ENCODE measurements at places on chromosomes 3 and 15.
A peak's percentile ranks its signal among the peaks of the same experiment; 100 is the strongest.

DNA sequence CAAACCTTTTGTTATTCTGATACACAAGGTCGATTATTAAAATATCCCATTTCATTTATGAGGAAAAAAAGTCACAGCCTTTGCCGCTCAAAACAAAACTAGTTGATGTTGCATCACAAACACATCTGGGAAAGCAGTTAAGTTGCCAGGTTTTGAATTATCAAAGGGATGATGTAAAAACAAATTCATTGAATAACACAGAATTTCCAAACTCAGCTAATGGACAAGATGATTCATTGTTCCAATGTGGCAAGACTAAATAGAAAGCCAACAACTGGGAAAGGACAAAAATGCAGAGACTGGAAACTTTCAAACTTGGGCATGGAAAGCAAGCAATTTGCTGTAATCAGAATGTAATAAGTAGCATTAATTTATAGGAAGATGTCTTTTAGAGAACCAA is 610.0 kb upstream of the ZNF385D start:
- DNase-seq = no peak

DNA sequence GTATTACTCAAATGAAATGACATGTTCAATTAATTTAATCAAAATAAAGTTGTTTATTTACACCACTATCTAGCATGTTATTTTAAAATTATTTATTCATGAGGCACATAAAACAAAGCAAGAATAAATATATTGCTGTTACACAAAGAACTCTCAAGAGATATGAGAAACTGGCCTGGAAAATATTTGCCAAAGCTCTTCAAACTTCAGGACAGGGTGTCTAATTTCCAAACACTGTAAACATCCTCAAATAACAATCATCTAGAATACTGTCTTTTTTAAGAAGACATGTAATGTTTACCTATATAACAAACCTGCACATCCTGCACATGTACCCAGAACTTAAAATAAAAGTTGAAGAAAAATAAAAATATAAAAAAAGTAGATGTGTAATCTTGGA is 876.6 kb downstream of the TUSC7 start:
- DNase-seq = no peak

DNA sequence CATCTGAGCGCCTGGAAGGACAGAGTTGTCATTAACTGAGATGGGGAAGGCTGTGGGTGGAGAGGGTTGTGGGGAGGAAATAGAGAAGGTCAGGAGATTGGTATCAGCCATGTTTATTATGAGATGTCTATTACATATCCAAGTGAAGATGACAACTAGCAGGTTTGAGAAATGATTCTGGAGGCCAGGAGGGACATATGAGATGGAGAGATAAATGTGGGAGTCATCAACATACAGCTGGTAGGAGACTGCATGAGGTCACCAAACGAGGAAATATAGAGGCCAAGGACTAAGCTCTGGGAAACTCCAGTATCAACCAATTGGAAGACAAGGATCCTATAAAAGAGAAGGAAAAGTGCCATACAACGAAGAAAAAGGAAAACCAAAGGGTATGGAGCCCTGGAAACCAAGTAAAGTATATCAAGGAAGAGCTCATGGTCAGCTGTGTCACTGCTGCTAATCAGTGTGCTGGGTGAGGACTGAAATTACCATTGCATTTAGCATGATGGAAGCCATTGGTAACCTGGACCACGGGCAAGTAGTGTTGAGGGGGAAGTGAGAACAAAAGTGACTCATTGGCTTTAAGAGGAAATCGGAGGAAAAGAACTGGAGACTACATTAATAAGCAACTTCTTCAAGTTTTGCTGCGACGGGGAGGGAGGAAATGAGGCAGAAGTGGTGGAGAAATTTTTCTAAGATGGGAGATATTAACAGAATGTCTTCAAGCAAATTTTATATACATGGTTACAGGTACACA is 14.0 kb upstream of the UACA start:
- DNase-seq = no peak

GRCh38 chr3:56260262-56260661 is 208.0 kb downstream of the ERC2 start:
- DNase-seq = no peak

- DNase-seq = no peak
Observed at GRCh38 chr15:35166730-35167359, 81.8 kb upstream of the NANOGP8 start.

DNA sequence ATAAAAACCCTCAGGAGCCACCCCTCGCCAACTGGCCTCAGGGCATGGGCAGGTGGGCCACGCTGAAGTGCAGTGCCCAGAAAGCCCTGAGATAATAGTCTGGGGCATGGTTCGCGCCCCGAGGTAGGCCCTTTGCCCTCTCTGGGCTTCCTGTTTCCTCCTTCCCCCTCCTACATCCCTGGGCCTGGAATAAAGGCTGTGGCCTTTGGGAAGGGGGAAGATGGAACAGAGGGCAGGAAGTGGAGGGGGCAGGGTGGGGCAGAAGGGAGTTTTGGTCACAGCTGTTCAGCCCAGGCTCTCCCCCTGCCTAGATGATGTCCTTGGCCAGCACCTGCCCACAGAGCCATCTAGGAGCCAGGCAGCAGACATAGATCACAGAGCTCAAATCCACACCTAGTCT is 11.3 kb downstream of the CSRNP1 start:
- DNase-seq = no peak

DNA sequence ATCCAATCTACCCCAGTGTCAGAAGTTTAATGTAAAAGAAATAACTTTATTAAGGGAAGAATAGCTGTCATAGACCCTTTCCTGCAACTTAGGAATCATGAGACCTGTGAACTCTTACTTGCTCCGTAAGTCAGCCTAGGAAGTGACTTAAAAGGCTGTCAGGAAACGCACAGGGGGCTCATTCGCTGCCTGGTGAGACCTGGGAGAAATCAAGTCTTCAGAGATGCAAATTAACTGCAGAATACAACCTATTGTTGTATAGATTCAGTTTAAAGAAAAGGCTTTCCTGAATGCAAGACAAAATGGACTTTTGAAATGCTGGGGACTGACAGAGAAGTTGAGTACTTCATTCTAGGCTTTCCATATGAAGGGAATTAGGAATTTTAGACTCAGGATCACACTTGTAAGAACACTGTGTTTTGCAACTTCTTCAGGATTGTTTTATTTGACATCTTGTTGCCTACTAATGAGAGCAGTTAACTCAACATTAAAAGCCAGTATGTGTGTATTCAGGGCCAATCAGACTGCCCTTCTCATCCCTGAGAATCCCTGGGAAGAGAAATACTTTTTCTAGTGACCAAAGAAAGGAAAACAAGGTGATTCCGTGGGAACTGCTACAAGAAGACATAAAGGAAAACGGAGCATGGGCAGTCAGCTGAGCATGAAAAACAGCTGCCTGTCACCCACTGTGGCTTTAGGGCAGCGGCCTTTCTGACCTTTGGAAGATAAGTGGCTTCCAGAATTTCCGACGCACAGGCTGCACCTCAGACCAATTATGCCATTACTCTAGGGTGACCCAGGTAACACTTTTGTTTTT is 18.5 kb upstream of the DPPA4 start:
- no peak for DNase-seq

DNA sequence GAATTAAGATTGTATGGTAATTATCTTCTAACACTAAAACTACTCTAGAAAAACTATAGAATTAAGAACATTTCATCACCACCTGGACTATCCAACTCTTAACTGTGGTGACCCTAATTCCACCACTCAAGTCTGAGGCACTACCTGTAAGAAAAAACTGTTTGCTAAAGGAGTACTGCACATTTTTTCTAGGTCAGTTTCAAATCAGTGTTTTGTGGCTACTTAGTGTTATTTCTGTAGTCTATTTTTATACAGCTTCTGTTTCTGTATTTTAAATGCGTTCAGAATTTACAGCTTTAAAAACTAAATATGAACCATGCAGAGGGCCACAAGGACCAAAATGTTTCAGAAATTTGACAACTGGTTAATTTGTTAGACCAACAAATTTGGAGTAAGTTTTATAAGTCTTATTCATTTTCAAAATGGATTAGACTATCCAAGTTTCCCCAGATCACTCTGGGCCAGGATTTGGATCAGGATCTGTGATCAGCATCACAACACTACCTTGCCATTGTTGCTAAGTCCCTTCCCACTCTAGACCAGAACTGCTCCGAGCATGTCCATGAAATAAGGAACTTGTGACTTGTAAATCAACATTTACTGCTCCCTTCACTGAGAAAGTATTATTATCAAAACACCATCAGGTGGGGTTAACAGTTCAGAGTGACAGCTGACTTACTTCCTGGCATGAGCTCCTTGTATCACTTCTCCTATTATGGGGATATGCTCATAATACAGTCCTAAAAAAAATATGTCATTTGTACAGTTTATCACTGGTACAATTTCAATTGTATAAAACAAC is 8.6 kb downstream of the GLT8D1 start:
- DNase-seq = no peak

DNA sequence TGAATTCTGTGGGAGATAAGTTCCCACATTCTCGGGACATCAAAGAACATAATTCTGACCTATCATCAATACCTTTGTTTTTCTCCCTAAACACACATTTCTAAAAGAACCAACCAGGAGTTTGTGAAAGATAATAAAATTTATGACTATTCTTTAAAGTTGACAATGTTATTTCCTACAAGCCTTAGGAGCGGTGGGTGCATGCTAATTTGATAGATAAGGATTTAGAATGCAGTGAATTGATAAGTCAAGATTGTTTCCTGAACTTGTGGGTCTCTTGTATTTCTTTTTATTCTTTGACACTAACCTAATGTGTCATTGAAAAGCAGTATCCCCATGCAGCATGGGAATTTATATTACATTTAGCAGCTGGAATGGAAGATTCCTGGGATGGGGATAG is 10.3 kb upstream of the UBE2E2 start:
- DNase-seq = no peak

DNA sequence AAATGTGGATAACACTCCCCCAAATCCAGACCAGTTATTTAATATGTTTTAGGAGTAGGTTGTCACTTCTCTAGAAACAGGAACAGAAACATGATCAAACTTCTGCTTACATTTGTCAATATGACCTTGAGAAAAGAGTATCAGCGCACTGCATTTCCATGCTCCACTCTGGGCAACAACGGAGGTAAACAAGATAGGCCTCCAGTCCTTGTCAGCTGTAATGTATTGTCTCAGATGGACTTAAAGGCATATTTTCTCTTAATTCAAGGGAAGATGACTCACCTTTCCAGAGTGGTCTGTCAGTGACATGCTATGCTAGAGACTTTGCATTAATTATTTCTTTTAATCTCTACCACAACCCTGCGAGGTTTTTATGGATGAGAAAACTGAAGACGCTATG is 51.6 kb upstream of the TCF12 start:
- DNase-seq = no peak

GRCh38 chr3:24521420-24522145 is 26.9 kb upstream of the THRB start:
- DNase-seq = no peak

DNA sequence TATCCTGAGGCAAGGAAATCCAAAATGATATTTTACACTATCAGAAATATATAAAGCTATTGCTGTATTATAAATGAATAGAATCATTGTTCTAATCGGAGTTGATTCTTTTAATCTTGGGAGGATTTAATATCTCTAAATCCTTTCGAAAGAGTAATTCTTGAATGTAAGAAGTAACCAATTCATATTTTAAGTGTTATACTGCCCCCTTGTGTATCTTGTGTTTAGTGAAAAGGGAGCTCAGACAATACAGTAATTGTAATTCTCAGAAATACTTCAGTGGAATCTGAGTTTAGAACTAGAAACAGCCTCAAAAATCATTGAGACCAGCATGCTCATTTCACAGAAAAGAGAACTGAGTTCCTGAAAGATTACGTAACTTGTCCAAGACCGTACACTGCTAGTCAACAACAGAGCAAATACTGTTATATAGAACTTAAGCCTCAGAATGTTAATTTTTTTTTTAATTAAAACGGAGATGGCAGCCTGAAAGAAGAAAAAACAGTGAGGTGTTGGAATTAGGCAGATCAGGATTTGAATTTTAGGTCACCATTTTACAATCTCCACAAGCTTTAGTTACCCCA is 42.9 kb downstream of the PLCH1 start:
- peak; percentile 42 for DNase-seq

GRCh38 chr3:53570081-53570480 is 75.7 kb downstream of the CACNA1D start:
- DNase-seq = no peak

- no peak for DNase-seq
Observed at GRCh38 chr3:182797876-182798275, 4.6 kb downstream of the ATP11B start.

- DNase-seq = no peak
Observed at GRCh38 chr3:82163907-82164520, 402.6 kb upstream of the GBE1 start.

DNA sequence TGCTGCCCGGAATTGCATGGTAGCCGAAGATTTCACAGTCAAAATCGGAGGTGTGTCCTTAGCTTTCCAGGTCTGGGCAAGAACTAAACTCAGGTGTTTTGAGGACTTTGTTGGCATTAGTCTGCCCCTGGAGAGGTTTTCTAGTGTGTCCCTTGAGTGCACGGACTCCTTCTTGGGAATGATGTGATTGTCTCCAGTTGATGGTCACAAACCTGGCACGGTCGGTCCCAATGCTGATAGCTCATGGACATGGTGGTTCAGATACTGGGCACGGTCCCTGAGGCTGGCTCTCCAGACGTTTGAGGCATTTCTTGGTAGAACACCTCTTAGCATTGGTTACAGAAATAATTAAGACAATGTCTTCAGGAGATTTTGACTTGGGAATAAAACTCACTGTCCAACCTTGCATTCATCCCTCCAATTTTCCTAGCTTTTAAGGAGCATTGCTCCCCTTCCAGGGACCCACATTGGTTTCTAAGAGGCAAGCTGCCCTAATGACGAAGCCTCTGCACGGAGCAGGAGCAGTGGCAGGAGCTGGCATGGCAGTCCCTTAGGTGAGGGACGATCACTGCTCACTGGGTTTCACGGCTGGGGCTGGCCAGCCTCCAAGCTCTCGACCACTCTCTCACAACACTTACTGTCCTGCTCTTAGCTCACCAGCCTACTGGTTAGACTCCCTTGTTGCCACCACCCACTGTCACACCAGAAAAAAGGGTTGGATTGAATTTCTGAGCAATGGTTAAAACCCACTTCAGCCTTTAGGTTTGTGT is 68.1 kb downstream of the PGPEP1L start:
- DNase-seq = no peak

- no peak for DNase-seq
Observed at GRCh38 chr3:167716920-167717319, 17.8 kb downstream of the PDCD10 start.
